Cardiac septum (tissue), 1 donor: ENCODE measurements at places on chromosomes 6 and 20.

DNA sequence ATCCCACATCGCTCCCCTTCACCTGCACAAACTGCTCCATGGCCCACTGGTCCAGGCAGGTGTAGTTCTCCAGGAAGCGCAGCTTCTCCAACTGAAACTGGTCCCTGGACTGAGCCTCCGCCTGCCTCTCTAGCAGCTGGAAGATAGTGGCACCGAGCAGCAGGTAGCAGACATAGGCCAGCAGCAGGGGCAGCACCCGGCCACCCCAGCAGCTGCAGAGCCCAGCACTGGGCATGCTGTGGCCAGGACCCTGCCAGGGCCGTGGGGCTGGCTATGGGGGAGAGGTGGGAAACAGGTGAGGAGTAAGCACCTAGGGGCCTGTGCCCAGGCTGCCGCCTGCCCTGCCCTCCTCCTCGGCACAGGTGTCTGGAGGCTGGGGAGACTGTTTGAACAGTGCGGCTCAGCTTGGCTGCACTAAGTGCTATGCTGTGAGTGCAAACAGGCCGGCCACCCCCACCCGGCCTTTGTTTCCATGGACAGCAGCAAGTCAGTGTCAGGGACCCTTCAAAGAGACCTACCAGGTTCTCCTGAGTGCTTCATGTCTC lies at the start of gene KCNK16:
Gene KCNK16, minus strand, starts transcription at position 397 of the 545 bp plus-strand sequence. Its CDS starts 162 bp downstream, at position 235.
- no peak for DNase-seq

DNA sequence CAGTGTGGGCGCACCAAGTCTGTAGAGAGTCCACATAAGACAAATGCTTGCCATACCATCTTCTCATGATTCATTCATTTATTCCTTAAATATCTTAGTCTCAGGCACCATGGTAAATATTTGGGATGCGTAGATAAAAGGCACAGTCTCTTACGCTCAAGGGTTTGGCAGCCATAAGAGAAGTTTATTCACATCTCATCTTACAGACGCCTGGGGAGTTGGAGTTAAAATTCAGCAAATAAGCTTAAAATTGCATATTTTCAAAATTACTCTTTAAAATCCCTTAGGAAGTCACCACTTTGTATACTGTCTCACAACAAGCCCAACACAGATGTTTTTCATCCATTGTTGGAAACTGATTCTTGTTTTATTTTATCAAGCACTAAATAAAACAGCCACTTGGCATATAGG lies 363.3 kb downstream of the KIF16B start:
- no peak for DNase-seq

DNA sequence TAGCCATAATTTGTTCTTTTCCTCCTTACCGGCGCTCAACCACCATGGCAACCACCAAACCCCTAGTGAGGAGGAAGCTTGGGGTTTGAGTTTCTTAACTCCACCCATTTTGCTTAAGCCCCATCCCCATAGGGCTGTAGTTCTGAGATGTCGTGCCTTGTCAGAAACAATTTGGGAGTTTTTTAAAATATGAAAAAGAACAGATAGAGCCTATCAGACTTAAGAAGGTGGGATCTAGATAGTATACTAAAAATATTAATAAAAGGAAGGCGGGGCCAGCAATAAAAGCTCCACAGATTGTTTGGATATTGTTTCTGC lies 5.6 kb downstream of the BRD2 start:
- DNase-seq: no peak

- DNase-seq: no peak
Observed at GRCh38 chr6:129498950-129499842, 210.8 kb downstream of the ARHGAP18 start.

DNA sequence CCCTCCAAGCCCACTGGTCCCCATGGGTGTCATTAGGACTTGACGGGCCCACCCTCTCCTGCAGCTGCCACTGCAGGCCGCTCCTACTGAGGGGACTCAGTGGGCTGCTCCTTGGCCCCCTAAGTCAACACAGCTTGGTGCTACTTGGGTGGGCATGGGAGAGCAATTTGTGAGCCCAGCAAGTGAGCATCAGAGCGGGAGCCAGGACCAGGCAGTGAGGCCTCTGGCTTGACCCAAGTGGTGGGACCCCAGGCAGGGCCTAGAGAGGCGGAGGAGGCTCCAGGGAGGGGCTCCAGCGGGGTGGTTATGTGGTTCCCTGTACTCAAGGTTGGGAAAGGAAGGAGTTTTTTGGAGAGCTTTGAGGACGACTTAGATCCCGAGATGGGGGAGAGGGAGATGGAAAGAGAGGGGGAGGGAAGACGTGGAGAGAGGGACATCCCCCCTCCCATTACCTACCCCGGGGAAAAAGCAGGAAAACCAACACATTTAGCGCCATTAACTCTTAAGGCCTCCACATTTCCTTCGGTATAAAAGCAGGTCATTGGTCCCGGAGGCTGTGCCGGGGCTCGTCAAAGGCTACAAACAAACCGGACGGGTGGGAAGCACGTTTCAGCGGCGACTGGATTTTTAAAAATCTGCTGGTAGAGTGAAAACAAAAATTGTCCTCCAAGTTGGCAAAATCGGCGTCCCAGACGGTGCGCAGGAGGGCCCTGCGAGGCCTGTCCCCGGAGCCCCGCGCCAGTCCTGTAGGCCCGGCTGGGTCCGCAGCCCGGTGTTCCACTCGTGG lies 8.8 kb downstream of the FOXC1 start:
- no peak for DNase-seq

GRCh38 chr20:58235010-58235409 lies 6.6 kb upstream of the ANKRD60 start:
- no peak for DNase-seq

- DNase-seq: no peak
Observed at GRCh38 chr20:33311996-33312395, 29.0 kb downstream of the BPIFB1 start.

GRCh38 chr6:27188061-27188884 lies 59.2 kb upstream of the PRSS16 start:
- DNase-seq: no peak

- DNase-seq: no peak
Observed at GRCh38 chr20:59938221-59938620, 1.9 kb downstream of the PPP1R3D start.

DNA sequence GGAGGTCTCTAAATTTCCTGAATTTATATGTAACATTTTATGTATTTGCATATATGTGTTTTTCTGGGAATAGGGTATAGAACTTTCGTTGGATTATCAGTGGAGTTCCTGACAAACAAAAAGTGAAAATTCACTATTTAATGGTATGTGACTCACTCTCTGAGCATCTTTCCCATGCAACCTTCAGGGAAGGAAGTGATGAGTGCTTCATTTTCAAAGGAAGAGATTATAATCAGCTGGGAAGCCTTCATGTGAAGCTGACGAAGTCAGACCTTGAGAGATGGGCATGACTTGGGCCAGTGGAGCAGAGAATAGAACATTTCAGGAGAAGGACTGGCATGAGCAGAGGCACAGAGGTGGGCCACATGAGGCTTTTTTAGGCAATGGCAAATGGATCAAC lies 72.7 kb downstream of the FAXC start:
- no peak for DNase-seq

DNA sequence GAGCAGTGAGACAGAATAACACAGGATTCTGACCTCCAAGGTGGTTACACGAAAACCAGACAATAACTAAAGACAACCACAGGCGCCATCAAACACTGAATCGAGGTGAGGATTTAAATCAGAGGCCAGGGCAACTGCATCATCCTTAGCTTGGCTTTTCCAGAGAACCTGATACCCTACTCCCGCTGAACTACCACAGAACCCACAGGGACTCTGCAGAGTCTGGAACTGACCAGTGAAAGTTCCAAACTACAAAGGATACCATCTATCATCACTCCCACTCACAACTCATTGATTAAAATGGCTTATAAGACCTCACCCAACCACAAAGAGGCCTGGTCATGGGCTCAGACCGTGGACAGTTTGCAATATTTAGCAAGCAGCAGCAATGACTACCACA lies 85.0 kb downstream of the BFSP1 start:
- DNase-seq: no peak

DNA sequence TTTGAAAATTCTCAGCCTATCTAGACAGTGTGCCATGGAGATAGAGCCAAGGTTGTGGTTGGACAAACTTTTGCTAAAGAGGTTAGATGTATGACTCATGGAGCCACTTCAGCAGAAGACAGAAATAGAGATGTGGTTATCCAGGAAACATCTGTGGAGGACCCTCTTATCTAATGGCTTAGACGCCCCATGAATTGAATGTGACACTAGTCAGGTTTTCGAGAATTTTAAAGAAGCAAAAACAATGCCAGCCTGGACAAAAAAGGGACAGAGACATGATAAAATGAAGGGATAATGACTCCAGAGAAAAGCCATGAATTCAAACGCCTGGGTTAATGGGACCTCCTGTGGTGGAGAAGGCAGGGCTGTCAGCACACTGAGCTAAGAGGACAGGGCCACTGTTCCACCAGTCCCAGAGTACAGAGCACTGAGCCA lies 280.5 kb downstream of the CLVS2 start:
- no peak for DNase-seq

DNA sequence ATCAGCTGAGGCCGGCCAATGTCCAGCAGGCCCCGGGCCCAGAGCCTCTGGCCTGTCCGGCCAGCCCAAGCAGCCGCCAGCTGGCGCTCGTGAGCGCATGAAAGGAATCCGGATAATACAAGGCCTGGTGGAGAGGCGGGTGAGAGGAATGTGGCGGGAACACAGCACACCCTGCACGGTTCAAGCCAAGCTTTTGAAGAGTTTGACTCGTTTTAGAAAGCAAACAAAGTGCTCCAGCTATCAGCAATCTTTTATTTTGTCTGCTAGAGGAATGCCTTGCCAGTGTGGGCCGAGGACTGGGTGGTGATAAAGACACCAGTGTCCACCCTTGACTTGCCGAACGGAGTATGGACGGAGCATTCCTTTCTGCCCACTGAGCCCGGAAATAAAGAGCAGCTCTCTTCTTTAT lies 9.3 kb upstream of the NEDD9 start:
- DNase-seq: peak; percentile 79

GRCh38 chr6:4670824-4671409 lies 105.3 kb upstream of the CDYL start:
- no peak for DNase-seq

GRCh38 chr6:79422666-79423065 lies 114.6 kb downstream of the LCA5 start:
- DNase-seq: no peak
